Hepatocyte (in vitro differentiated cells): ENCODE measurements at places on chromosomes 12 and 14.

GRCh38 chr12:92899386-92900001 is 29.6 kb downstream of the EEA1 start:
- peak; percentile 71 for DNase-seq

DNA sequence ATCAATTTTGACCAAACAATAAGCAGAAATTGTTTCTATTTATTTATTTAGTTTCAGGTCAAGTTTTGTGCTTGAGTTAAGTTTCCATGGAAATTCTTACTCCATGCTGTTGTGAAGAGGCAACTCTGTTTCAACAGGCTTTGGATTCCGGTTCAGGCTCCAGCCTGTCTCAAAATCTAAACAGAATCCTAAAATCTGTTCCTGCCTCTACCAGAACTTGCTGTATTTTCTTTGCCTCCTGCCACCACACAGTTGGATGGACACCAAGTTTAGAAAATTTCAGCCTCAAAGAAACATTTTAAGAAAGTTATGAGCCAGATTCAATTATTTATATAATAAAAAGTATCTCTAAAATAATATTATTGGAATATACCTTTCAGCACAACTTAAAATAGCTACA is 330.9 kb downstream of the FOXG1 start:
- no peak for DNase-seq

- DNase-seq: no peak
Measured at GRCh38 chr14:64889352-64889751, 9.6 kb upstream of the SPTB start.

GRCh38 chr12:123267335-123267920 is 4.2 kb downstream of the CDK2AP1 start:
- no peak for DNase-seq

DNA sequence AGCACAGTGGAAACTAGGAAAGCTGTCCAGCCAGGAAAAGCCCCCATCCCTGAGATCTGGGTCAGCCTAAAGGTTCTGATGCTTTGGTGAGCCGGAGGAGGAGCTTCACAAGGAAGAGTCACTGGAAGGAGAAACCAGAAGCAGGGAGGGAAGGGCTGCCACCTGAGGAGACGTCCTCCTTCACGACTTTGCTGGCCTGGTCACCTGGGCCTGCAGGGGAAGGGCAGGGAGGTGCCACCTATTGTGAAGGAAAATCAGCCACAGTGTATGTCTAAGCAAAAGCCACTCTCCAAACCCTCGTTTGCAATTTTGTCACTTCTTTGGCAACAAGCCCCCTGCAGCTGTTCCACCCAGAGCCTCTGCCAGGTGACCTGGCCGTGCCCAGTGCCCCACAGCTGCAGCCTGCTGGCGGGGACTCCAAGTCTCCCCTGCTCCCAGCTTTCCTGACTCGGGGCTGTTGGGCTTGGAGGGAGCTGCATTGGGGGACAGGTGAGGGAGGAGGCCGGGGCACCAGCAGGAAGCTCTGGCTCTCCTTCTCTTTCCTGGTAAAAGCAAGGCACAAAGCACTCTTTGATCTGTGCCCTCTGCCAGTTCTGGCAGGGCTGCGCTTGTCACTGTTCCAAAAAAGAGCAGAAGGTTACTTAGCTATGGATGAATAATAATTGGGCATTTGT is 120.9 kb upstream of the BCL2L14 start:
- no peak for DNase-seq

- no peak for DNase-seq
Measured at GRCh38 chr12:16154990-16155389, 122.5 kb downstream of the SLC15A5 start.

DNA sequence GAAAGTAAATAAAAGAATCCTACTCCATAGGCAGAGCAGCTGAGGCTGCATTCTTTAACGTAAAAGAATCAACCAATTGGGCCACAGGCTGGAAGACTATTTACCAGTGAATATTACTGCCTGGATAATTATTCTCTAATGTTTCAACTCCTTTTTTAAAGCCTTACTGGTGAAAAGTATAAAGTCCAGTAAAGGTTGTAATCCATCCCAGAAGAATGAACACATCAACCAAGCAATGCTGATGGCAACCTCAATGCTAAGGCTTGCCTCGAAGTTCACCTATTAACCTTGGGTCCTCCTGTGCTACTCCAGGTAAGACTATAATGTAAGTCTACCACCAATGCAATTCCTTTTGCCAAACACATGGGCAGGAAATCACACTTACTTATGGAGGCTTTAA is 77.3 kb downstream of the ATXN2 start:
- DNase-seq: peak; percentile 8

- DNase-seq: no peak
Measured at GRCh38 chr12:54162741-54163140, 26.0 kb downstream of the SMUG1 start.

DNA sequence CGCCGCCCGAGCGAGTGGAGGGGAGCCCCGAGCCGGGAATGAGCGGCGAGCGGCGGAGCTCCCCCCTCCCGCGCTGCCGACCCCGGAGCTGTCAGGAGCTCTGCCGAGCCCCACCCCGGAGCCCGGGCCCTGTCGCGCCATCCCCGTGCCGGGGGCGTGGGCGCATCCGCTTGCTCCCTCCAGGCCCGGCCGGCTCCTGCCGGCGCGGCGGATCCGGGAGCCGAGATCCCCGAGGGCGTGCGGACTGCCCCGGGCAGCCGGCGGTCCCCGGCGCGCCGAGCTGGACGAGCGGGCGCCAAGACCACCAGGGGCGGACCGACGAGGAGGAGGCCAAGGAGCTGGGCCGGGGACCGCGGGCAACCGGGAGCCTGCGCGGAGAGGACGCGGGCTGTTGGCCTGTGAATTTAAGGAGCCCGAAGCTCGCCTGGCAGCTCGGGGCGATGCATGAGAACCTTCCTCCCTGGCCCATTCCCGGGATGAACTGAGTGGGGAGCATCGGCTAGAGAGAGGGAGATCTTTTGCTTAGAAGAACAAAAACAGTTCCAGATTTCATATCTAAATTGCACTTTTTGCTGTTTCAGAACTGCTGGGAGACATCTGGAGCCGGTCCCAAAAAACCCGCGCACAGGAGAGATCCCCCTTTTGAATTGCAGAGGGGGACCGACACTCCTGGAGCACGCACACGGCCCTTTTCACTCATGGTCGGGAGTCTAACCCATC is 2.0 kb downstream of the PTHLH start:
- DNase-seq: peak; percentile 47
